ENCODE measurements at places on chromosomes 7 and 10.

DNA sequence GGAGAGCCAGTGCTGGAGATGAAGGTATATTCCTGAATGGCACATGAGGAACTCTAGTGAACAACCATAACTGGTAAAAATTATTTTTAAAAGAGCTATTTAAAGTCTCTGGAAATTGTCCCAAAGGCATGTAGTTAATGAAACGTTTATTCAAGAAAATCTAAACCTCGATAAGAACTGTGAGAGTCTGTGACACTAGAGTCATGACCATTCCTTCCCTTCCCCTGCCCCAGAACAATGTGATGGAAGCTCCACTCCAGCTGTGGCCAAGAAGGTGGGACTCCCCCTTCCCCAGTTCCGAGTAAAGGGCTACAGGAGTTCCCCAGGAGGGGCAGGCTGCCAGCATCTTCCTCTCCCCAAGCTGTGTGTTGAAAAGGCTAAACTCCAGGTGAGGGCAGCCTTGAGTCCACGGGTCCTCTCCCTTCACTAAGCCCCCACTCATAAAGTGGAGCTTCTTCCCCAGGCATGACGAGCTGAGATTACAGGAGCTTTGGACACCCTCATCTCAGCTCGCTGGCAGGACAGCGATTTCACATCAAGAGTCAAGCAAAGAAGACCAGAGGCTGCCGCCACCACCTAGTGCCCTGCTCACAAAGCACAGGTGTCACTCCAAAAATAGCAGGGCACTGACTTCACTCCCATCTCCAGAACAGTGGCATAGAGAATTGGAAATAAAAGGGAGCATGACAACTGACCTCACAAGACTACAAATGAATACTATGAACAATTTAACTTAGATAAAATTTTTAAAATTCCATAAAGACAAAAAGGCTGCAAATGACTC, 68.5 kb downstream of the NHLRC2 start:
- no peak for DNase-seq

DNA sequence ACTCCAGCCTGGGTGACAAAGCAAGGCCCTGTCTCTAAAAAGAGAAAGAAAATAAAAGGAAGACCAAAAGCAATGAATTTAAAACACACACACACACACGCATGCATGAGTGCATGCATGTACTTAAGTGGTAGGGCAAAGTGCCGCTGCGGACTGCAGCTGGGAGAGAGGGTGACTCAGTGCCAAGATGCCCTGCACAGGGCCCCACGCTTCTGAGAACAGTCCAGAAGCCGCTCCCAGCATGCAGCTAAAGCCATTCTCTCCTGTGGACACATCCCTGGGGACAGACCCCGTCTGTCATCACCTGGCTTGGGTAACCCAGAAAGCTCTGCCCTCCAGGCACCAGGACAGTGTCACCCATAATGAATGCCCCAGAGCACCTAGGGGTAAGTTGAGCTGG, 61.0 kb upstream of the MYL10 start:
- DNase-seq = peak; percentile 68

- no peak for DNase-seq
These were observed 473 bp upstream of the ZNF32 start for GRCh38 chr10:43649185-43649523.

DNA sequence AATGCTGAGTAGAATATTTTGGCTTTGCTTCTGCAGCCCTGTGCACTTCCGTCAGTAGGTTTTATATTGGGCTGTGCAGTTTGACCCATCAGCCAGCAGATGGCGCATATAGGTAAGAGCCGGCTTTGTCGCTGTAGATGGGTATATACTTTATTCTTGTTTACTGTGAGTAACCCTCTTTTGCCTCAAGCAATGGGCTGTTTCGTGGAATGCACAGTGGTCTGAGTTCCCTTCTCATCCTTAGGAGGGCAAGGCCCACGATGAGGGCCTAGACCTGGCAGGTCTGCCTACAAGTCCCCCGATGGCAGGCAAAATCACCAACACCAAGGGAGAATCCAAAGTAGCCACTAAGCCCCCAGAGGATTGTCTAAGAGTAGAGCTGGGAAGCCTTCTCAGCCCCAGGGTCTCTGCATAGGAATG, 1002.9 kb upstream of the KCND2 start:
- peak; percentile 36 for DNase-seq

DNA sequence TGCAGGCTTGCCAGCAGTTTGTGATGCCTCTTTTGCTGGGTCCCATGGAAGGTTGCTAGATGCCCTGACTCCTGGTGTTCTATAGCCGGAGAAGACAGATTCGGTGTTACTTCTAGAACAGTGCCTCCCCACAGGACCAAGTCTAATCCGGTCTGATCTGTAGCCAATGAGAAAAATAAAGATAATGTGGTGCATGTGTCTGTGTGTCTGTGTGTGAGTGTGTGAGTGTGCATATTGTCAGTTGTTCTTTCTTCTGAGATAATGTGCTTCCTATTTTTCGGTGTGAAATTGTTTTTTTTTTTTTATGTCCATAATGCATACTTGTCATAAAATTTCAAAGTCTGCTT, 29.7 kb upstream of the ZNRF2 start:
- no peak for DNase-seq

GRCh38 chr10:110502072-110502845, 4.6 kb downstream of the DUSP5 start:
- DNase-seq = no peak

Data from Caki2 (cell line).